Frontal cortex (tissue), 4 donors: ENCODE measurements at places on chromosomes 6 and 20. TPM values are rescaled to one million over a fixed set of nuclear protein-coding genes. Genes with fewer than 3 reads are reported as not detected.

The KHDC1L gene
- total RNA-seq, result 1.2 TPM

The CAGE1 gene
- total RNA-seq, result not detected

The HLA-DRB1 gene
- 3.7 TPM for total RNA-seq

The VPS16 gene
- total RNA-seq, result 63.2 TPM

The ZBTB2 gene
- total RNA-seq, result 11.4 TPM

The ACSS1 gene
- total RNA-seq, result 3.7 TPM

The SAMD3 gene
- 18.3 TPM for total RNA-seq

The TRIM31 gene
- total RNA-seq, result not detected

The LPA gene
- 1.2 TPM for total RNA-seq

The VWA7 gene
- total RNA-seq, result under 0.01 TPM

The STXBP5 gene
- total RNA-seq, result 138 TPM

The PBOV1 gene
- not detected for total RNA-seq

The GRM4 gene
- total RNA-seq, result 3.7 TPM

The SIGLEC1 gene
- total RNA-seq, result under 0.01 TPM

The PERP gene
- total RNA-seq, result 1.6 TPM

The TNXB gene
- total RNA-seq, result 4.5 TPM

The TFAP2D gene
- 2.9 TPM for total RNA-seq

The EPHA7 gene
- total RNA-seq, result 65.6 TPM

The PGC gene
- total RNA-seq, result under 0.01 TPM

The ERVFRD-1 gene
- not detected for total RNA-seq

The GHRH gene
- not detected for total RNA-seq

The RRP36 gene
- total RNA-seq, result 60.3 TPM

The PDE10A gene
- total RNA-seq, result 126 TPM

The COL20A1 gene
- total RNA-seq, result 4.1 TPM

The ARFGEF3 gene
- 37.1 TPM for total RNA-seq

The RNF144B gene
- total RNA-seq, result 2.9 TPM

The CD24 gene
- 1,434 TPM for total RNA-seq

The GSTA2 gene
- total RNA-seq, result not detected

The TXLNB gene
- total RNA-seq, result 0.82 TPM

The SERINC3 gene
- 89.7 TPM for total RNA-seq

The ZNF391 gene
- total RNA-seq, result 2.9 TPM

The JAG1 gene
- total RNA-seq, result 20.0 TPM

The CALHM4 gene
- total RNA-seq, result not detected

The MYLK2 gene
- 0.82 TPM for total RNA-seq

The KCNK16 gene
- total RNA-seq, result not detected

The MEI4 gene
- 0.82 TPM for total RNA-seq

The SLC17A3 gene
- not detected for total RNA-seq

The SSTR4 gene
- total RNA-seq, result 0.41 TPM

The SIRPG gene
- total RNA-seq, result not detected

The AKAP12 gene
- total RNA-seq, result 40.4 TPM

The SMLR1 gene
- not detected for total RNA-seq

The NR2E1 gene
- total RNA-seq, result 6.1 TPM

The OR2J3 gene
- total RNA-seq, result not detected

The HEBP2 gene
- total RNA-seq, result 4.9 TPM

The TRIM40 gene
- not detected for total RNA-seq

The NOTCH4 gene
- total RNA-seq, result 5.3 TPM

The SLC17A1 gene
- total RNA-seq, result not detected
